ENCODE measurements at places on chromosomes 16 and 17. TPM values are rescaled to one million over a fixed set of nuclear protein-coding genes. Genes with fewer than 3 reads are reported as not detected.

CDH15 gene
- 1.5 TPM for total RNA-seq

CSNK2A2 gene
- 14.2 TPM for total RNA-seq

PRDM7 gene
- total RNA-seq, result not detected

KRT25 gene
- total RNA-seq, result not detected

GRCh38 chr17:46935658-46936266 is 12.8 kb downstream of the GOSR2 start:
- DNase-seq, result no peak
- no peak overlapping the region for H3K27ac ChIP-seq
- peaks cover 85% of the 10 kb centered on the region for H3K36me3 ChIP-seq
- no peaks in the 10 kb centered on the region for H3K27me3 ChIP-seq
- H3K4me3 ChIP-seq, result no peak overlapping the region
- H3K4me1 ChIP-seq, result no peaks in the 10 kb centered on the region

GRCh38 chr17:45784293-45784740 is at the start of gene CRHR1:
TSS of gene CRHR1 (plus strand) at chr17:45784320. CDS start at chr17:45784545, 225 bp downstream.
- no peak within 1 kb of the TSS for H3K27ac ChIP-seq
- peak within 1 kb of the TSS; percentile 61 for H3K4me3 ChIP-seq
- peaks cover 12% of the 10 kb centered on the region for H3K4me1 ChIP-seq
- DNase-seq, result no peak
- peaks cover 79% of the 10 kb centered on the region for H3K27me3 ChIP-seq

GRCh38 chr17:2191785-2192184 is 111.8 kb downstream of the SMG6 start:
- H3K4me3 ChIP-seq, result no peak overlapping the region
- H3K36me3 ChIP-seq, result no peaks in the 10 kb centered on the region
- H3K27me3 ChIP-seq, result no peaks in the 10 kb centered on the region
- peak overlapping the region; percentile 75 for H3K27ac ChIP-seq
- no peak for DNase-seq

DNA sequence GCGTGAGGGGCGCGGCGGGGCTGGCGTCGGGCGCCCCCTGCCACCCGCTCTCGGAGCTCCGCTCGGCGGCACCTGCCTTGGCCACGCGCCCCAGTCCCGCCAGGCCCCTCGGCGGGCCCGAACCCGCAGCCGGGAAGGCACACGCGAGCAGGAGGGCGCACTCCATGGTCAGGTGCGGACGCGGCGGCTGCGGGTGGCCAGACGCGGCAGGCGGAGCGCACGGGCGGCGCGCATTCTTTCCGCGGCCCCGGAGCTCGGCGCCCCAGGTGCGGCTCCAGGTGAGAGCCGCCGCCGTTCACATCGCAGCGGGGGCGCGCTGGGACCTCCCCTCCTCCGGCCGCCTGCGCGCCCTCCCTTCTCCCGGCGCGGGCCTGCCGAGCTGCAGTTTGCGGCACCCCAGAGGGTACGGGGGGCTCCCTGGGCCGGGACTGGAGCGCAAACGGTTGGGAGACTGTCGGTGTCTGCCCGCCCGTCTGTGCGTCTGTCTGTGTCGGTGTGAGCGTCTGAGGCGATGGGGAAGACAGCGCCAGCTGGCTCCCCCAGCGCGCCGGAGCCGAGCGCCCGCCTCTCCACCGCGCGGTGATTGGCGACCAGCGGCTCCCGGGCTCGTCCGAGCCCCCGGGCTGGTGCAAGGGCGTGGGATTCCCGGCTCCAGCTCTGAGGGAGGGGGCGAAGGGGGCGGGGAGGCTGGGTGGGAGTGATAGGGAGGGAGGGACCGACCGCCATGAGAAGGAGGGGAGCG is at the start of gene ADAMTS18:
Gene ADAMTS18 (minus strand): TSS at position 505 of the 742 bp plus-strand sequence. CDS start 339 bp downstream, at position 166.
- no peaks in the 10 kb centered on the region for H3K36me3 ChIP-seq
- H3K27me3 ChIP-seq, result peaks cover 71% of the 10 kb centered on the region
- DNase-seq, result no peak
- no peak within 1 kb of the TSS for H3K4me3 ChIP-seq
- no peak within 1 kb of the TSS for H3K27ac ChIP-seq
- no peaks in the 10 kb centered on the region for H3K4me1 ChIP-seq

DNA sequence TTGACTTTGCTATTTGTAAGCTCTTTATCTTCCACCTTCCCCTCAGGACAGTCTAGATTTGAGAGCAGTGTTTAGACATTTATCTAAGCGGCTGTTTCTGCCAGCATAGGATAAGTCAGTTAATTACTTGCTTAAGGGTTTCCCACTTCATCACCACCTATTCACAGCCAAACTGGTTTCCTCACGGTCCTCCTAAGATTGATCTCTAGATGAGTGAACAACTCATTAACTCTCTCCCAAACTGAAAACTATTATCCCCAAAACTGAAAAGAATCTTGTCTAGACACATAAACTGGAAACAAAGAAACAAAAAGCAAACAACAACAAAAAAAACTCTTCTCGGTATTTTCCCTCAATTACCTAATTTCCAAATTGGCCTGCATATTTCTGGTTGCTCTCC is 58.2 kb downstream of the SHCBP1 start:
- H3K4me1 ChIP-seq, result no peaks in the 10 kb centered on the region
- H3K4me3 ChIP-seq, result no peak overlapping the region
- no peak for DNase-seq
- no peaks in the 10 kb centered on the region for H3K36me3 ChIP-seq

DNA sequence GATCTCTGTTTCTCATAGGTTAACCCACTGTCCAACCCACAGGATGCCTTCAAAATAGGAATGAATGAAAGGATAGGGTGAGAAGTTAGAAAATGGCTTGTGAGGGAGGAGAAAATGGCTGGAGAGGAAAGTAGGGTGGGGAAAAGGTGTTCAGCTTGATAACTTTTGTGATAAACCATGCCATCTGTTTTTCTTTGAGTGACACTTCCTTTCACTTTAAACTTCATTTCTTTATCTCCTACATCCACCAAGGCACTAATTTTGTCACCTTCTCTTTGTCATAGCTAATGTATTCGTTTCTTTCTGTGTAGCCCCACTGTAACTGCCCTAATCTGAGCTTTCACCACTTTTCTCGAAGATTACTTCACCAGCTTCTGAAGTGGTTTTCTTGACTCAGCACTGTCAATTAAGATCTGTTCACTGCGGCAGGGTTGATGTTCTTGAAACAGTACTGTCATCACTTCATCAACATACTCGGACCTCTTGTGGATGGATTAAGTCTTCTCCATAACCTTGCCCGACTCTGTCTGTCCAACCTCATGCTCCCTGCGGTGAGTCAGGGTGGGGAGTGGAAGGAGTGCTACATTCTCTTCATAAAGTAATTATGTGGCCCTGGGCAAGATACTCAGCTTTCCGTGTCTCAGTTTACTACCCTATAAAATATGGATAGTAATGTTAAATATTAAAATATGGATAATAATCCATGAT is 5.5 kb upstream of the KRT10 start:
- 0 out of 2 replicates have a peak overlapping the region, but pooled peaks have one; percentile 3 for H3K27ac ChIP-seq
- DNase-seq, result peak; percentile 52
- H3K27me3 ChIP-seq, result no peaks in the 10 kb centered on the region
- H3K4me3 ChIP-seq, result no peak overlapping the region

- H3K27ac ChIP-seq, result no peak overlapping the region
- DNase-seq, result no peak
- no peaks in the 10 kb centered on the region for H3K36me3 ChIP-seq
- H3K27me3 ChIP-seq, result no peaks in the 10 kb centered on the region
Measured at GRCh38 chr17:48477221-48477620, 47.2 kb upstream of the SKAP1 start.

DNA sequence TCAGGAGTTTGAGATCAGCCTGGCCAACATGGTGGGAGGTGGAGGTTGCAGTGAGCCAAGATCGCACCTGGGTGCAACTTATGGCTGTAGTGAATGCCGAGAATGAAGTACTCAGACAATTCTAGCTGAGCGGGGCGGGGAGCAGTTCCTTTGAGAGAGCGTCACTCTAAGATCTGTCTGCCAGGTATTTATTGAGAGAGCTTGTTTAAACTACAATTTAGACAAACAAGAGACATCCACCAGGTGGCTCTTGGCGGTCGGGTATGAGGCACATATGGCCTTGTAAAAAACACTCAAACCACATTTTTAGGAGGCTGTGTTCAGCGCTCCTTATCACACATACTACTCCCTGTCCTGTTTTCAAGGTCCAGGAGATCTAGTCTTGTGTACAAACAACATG is 40.6 kb upstream of the CDH1 start:
- no peaks in the 10 kb centered on the region for H3K36me3 ChIP-seq
- no peak overlapping the region for H3K27ac ChIP-seq
- no peaks in the 10 kb centered on the region for H3K4me1 ChIP-seq
- DNase-seq, result peak; percentile 21

DNA sequence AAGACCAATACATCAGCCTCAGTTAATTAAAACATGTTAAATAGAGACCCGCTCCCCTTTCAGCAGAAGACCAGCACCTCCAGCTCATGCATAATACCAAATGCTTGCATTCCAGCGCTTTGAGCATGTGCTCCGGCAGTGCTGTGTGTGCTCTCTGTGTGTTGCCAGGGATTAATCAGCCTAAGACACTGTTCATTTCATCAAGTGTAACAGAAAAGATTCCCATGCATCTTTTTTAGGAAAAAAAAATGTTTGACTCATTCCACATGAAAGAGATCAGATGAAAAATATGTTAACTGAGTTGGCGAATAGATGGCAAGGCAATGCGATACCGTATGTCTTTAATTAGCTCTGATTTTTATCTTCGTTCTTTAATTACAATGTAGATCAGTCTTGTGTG is 187.6 kb downstream of the RPTOR start:
- H3K4me1 ChIP-seq, result no peaks in the 10 kb centered on the region
- H3K36me3 ChIP-seq, result peaks cover 2% of the 10 kb centered on the region
- H3K27ac ChIP-seq, result no peak overlapping the region
- no peaks in the 10 kb centered on the region for H3K27me3 ChIP-seq
- no peak for DNase-seq
